Activated T-cell treated with anti-CD3 and anti-CD28 coated beads, Interleukin-2, amount 50 U/mL, for 4 hours (primary cell): ENCODE measurements at places on chromosomes 11 and 22. TPM values are rescaled to one million over a fixed set of nuclear protein-coding genes. Genes with fewer than 3 reads are reported as not detected.

Gene VSTM5
- total RNA-seq: not detected

Gene CLCF1
- 1.4 TPM for total RNA-seq

Gene ARHGEF17
- total RNA-seq: 0.13 TPM

DNA sequence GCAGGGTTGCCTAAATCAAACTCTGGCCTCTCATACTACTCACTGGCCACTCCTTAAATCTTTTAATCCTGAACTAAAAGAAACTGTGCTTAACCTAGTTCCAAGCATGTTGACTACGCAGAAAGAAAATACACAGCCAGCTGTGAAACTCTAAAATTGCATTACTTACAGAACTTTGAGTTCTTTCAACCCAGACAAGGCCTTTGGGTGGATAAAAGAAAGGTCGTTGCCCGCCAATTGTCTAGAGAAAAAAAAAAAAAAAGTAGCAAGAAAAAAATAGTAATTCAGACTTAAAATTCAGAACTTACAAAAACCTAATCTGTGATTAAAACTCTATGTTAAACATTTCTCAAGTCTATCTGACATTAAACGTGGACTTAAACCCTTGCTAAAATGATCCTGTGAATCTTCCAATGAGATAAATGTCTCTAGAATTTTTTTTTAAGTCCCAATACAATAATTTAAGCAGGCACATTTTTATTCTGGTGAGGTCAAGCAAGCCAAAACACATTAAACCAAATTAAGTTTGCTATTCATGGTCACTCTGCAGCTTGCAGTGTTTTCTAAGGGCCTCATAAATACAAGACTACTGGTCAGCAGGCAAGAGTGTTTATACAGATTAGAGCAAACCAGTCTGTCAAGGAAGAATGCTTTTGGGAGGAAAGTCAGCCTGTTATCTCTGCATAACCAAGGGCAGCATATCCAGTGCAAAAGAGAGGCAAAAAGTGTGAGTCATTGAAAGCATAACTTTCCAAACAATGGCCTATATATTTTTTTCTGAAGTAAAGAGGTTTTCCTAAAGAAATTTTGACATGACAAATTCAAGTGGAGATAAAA is 29.5 kb upstream of the CCDC34 start:
- no peak for DNase-seq

DNA sequence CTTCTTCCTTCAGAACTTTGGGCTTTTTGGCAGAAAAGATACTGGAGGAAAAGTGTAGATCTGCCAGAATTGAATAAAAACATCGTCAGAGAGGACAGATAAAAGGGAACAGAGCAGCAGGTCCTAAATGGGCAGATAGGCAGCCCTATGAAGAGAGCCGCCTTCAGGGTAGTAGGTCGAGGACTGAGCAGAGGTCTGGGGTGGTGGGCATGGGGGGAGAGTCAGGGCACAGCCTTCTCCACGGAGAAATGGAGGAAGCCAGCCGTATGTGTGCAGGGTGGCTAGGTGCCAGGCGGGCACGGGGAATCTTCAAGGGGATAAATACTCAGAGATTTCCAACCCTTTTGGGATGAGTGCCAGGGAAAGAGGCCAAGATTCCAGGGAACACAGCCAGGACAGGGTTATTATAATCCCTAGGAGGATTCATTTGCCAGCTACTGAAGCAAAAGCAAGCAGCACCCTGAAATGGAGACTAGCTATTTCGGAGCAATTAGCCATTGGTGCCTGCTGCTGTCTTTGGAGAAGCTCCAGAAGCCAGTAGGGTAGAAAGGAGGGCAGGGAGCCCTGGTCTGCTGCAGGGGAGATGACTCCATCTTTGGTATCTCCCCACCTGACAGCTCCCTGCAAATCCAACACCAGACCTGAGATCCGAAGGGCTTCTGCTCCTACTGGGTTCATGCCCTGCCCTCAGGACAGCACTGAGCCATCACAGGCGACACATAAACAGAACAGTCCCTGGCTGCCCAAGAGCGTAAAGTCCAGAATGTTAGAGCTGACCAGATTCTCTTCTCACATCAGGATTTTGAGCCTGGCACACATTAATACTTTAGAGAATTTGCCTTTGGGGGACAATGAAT is 174.5 kb upstream of the NTM start:
- no peak for DNase-seq

- no peak for DNase-seq
Measured at GRCh38 chr11:6692128-6692527, 9.0 kb upstream of the MRPL17 start.

Gene TRIM6
- not detected for total RNA-seq

GRCh38 chr11:10982704-10983510 is 125.1 kb upstream of the ZBED5 start:
- DNase-seq: no peak

GRCh38 chr11:72954860-72955259 is 140.6 kb downstream of the ATG16L2 start:
- no peak for DNase-seq

Gene FAM181B
- not detected for total RNA-seq
